ENCODE measurements at places on chromosomes 6 and 20.

DNA sequence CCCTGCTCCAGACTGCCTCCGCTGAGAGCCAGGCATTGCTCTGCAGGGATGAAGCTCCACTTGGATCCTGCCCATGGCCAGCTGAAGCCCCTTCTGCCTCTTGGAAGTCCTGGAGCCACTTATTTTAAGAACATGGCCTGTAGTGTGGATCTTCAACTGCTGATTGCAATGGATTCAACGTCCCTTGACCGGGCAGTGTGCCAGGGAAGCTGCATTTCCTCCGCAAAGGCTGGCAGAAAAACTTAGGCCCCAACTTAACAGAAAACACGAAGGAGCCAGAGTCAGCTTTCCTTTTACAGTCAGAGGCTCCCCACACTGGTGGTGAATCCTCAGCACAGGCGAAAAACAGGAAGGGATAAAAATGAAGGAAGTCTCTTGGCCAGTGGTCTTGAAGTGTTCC is 26.3 kb upstream of the FOXQ1 start:
- DNase-seq, result no peak

DNA sequence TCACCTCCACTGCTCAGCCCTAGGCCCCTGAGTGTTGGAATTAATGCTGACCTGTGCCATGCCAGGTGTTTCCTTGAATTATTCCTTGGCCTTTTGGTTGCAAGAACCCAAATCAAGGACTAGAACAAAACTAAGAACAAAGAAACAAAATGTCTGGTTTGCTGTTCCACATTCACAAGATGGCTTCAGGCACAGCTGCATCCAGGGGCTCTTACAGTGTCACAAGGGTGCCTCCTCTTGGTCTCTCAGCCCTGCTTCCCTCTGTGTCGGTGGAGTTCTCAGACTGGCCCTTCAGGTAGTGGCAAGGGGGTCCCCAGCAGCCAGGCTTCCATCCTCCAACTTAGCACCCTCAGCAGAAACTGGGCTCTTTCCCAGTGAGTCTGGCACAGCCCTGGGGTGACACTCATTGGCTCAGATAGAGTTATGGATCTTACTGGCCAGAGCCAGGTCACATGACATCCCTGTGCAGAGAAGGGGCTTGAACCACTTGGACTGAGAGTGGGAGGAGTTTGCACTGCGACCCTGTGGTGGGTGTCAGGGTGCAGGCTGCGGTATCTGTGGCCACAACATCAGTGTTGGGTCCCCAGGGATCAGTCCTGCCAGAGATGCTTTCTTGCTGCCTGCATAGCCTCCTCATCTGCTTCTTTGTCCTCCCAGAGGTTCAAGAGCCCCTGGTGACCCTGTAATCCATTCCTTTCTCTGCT is 427.7 kb upstream of the SULF2 start:
- no peak for DNase-seq

DNA sequence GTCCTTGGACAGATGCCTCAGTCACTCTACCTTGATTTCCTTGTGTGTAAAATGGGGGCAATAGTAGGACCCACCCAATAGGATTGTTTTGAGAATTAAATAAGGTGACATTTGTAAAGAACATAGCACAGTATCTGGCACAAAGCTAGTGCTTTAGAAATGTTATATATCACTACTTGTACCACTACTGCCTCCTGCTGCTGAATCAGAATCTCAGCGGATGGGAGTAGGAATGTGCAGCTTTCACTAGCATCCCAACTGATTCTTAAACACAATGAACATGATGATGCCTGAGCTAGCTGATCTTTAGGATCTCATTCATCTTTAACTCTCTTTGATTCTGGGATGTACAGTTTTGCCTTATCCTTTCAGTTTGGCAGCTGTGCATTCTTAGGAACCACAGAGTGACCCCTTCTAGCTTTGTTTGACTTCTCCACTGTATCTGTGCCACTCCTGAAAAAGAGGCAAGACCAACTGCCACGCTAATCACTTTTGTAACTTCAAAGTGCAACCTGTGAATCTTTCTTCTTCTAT is 7.2 kb downstream of the PBOV1 start:
- DNase-seq, result no peak

GRCh38 chr6:39610221-39610620 is 115.0 kb downstream of the KIF6 start:
- DNase-seq, result no peak

DNA sequence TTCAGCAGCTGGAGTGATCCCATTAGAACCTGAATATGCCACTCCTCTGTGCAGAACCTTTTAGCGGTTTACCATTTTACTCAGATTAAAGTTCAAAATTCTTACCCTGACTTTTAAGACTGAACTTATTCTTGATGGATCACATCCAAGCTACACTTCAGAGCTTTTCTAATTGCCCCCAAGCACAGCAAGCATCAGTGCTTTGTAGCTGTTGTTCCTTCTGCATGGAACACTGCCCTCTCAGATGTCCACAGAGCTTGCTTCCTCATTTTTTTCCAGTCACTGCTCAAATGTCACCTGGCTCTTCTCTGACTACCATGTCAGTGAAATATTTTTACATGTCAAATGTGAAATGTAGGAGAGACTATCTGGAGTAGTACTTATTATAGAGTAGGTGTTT is 1.6 kb upstream of the SLC35B3 start:
- no peak for DNase-seq

- peak; percentile 68 for DNase-seq
Measured at GRCh38 chr6:3517350-3517749, 60.5 kb upstream of the SLC22A23 start.

DNA sequence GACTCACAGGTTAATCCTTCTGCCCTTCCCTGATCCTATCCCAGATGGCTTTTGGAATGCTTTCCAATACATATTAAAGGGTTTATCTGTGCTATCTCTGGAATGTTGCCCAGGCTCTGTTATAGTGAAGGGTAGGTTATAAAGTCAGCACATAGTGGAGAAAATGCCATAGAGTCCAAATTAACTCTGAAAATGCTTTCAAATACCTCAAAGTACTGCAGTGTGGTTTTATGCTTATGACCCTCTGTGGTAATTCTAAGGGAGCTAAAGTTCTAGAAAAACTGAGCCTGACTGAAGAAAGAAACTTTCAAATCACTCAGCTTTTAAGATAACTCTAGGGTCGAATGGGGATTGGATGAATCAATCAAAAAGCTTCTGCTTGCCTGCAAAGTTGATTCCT is 159.8 kb downstream of the PLCB1 start:
- no peak for DNase-seq

DNA sequence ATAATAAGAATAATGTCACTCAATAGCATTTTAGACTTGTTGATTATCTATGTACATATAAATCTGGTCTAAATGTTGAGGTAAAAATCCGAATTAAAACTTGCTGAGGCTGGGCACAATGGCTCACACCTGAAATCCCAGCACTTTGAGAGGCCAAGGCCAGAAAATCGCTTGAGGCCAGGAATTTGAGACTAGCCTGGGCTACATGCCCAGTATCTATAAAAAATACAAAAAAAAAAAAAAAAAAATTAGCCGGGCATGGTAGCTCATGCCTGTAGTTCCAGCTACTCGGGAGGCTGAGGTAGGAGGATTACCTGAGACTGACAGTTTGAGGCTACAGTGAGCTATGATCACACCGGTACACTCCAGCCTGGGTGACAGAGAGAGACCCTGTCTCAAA is 34.2 kb upstream of the SUPT3H start:
- DNase-seq, result no peak

- no peak for DNase-seq
Measured at GRCh38 chr6:120056085-120056484, 706.5 kb upstream of the MAN1A1 start.

- DNase-seq, result no peak
Measured at GRCh38 chr6:13063300-13063918, 264.9 kb downstream of the TBC1D7 start.
